Naive B cell (primary cell): ENCODE measurements at places on chromosomes 1 and 21.

GRCh38 chr1:116262207-116262994, 110.6 kb upstream of the ATP1A1 start:
- no peak for DNase-seq

- no peak for DNase-seq
Observed at GRCh38 chr1:11550664-11551283, 71.8 kb downstream of the DISP3 start.

DNA sequence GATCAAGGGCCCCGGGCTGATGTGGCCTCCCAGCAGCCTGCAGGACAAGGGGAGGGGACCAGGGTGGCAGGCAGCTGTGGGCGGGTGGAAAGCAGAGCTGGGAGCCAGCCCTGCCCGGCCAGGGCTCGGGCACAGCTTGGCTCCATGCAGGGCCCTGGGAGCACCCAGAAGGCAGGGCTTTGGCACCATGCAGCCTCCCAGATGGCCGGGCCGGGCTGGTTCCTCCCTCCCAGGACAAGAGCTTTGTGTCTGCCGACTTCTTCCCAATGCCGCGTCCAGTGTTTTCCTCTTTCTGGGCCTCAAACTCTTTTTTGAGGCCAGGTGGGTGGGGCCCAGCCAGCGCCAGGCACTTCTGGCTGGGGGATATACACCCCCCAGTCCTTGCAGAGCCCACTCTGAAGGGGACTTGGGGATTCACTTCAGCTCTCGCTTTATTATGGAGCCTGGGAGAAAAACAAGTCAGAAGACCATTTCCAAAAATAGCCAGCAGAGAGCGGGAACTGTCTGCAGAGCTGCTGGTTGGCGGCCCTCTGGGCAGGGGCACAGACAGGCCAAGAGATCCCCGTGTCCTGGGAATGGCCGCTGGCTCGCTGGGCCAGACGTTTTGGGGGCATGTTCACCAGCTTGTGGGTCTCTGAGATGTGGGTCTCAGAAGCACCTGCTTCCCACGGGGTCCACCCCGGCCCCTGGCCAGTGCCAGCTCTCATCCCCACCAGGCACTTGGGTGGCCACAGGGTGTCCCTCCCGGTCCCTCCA, 103.8 kb upstream of the ARHGEF16 start:
- no peak for DNase-seq

DNA sequence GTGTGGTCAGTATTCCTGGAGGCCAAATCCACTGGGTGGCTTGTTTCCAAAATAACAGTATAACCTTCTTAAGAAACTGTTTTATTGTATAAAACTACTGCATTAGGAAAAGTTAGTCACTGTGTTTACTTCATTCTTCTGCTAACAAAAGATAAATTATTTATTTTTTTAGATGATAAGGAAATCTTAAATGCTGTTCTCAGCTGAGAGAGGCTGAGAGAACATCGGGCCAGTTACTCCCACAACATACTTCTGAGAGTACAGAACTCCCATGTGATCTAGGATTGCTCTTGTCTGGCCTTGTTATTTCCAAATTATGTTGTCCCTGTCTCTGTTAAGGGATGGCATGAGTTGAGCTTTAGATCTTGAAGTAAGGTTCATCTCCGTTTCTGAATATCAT, 96.7 kb upstream of the CXADR start:
- no peak for DNase-seq

DNA sequence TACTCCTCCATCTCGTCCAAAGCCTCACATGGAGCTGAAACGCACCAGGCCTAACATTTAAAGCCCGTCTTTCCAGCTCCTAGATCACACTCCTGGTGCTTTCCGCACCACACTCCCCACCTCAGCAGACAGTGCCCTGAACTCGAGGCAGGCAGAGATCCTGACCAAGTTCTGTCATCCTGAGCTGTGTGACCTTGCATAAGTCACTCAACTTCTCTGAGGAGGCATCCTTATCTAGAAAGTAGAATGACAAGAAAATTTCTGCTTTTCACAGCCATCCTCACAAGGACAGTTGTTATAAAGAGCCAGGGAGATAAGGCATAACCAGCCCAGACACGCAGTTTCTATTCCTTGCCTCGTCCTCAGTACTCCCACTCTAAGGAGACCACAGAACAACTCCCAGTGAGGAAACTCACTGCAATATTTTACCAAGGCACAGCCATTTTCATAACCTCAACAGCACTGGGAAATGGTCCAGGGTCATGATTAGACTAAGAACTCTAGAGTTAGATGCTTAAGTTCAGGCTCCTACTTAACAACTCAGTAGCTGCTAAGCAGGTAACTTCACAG, 3.1 kb downstream of the LRP8 start:
- no peak for DNase-seq

- DNase-seq, result no peak
Observed at GRCh38 chr1:149917571-149918144, at the start of gene SV2A. Gene SV2A, minus strand, starts transcription at chr1:149917844. Its CDS starts 4,004 bp downstream, at chr1:149913840.

DNA sequence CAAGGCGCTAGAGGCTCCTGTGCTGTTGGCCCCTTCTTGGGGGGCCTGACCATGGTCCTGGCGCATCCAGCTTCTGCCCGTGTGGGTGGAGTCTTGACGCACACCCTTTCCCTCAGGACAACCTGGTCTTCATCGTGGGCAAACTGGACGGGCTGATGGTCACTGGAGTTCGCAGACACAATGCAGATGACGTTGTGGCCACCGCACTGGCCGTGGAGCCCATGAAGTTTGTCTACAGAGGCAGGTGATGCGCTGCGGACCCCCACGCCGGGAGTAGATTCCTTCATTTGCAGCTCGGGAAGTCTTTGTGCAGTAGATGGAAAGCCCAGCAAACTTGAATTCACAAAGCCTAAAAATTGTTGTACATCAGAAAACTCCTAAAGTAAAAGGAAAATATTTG, 58.1 kb downstream of the S100B start:
- no peak for DNase-seq

- no peak for DNase-seq
Observed at GRCh38 chr21:35508139-35508888, 459.2 kb upstream of the RUNX1 start.

GRCh38 chr1:114531094-114531493, 20.1 kb upstream of the TRIM33 start:
- no peak for DNase-seq

DNA sequence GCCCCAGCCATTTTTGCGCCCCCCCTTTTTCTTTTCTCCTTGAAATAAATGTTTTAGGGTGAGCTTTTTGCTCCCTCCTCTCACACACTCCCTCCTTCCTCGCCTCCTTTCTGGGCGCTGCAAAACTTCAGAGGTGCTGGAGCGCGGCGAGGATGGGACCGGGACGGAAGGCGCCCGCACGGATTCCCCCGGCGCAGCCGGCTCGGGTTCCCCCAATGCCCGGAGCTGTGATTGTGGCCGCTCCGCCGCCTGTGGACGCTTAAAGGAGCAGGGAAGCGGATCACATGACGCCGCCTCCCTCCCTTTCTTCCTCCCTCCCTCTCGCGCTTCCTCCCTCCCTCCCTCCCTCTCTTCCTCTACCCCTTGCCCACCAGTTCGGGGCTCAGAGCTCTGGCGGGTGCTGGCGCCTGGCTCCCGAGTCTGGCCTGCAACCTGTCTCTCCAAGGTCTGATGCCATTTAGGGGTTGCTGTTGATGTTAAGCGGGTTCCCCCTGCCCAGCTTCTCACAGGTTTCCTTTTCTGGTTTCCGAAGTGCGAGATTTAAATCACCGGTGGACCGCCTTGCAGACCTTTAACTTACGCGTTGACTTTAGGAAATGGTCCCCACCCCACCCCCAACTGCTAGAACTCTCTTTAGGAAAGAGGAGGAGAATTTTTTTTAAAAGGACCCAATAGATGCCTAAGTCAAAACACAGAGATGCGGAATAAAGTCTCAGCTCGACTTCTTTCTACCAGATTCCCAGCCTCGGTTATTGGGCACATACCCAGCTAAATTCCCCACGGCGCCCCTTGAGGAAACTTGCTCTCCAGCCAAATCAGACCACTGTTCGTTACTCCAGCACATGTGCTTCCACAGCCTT, at the start of gene WLS:
Gene WLS (minus strand): TSS at position 235 of the 860 bp plus-strand sequence. CDS start 224 bp downstream, at position 11.
- DNase-seq, result no peak

GRCh38 chr1:2606396-2606880, 19.9 kb downstream of the PRXL2B start:
- DNase-seq, result no peak

DNA sequence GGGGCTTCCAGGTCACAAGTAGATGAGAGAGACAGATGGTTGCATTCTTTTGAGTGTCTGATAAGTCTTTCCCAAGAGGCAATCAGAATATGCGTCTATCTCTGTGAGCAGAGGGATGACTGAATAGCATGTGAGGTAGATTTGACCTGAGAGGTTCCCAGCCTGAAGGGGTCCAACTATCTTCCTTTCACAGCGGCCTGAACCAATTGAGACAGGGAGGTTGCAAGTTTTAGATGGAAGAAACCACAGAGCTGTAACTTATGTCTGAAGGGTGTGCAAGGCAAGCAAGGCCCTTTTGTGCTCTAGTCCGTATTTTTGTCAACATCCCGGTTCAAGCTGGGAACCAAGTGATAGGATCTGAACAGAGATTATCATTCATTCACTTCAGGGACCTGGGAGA, 9.9 kb upstream of the RNF187 start:
- DNase-seq, result no peak

GRCh38 chr1:6352138-6352563, 41.4 kb downstream of the ACOT7 start:
- DNase-seq, result no peak

DNA sequence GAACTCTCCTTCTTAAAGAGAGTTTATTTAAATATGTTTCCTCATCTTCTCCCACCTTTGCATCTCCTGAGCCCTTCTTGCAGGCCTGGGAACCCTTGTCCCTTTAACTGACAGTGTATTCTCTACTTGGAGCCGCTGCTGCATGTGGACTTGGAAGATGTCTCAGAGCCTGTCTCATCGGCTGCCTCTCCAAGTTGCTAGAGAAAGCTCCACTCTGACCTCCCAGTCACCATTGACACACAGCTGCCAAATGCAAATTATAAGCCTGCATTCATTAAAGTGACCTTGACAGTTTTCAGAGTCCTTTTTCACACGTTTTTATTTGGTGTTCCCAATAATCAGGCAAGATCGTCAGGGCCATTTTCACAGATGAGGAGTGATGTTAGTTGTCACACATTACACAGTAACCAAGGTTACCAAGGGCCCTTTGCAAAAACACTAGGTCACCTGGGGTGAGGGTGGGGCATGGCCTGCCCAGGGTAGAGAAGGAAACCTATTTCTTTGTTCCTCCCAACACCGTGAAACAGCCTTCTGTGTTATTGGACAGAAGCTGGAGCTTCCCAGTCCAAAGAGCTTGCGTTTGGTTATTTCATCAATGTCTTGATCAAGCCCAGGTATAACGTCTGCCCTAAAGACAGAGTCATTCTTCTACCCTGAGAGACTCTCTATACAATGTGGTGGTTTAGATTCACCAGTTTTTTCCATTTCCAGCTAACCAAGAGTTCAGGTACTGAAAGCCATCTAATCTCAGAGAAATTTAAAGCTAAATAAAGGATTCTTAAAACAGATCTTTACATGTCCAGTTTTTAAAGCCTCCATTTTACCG, 164.1 kb downstream of the GALNT2 start:
- DNase-seq, result no peak

DNA sequence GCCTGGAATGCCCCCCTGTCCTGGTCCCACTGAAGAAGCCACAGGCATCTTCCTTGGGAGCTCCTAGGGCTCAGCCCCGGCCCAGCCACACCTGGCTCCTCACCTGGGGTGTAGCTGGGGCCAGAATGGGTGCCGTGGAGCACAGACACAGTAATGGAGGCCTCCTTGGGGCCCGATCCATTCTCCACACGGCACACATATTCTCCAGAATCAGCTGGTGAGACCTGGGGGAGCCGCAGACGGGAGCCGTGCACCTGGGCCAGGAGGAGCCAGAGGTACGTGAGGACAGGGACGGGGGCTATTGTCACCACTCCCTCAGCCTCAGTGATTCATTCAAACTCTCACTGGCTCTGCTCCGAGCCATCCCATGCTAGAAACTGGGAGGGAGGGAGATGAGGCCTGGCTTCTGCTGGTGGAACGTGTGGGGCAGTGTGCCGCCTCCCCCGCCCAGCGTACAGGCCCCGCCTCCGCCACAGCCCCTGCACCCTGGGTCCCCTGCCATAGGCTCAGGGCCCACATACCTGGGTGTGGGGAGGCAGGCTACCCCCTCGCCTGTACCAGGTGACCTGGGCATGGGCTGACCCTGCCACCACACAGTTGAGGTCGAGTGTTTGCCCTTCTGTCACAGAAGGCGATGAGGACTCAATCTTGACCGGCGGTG, 42.2 kb downstream of the LDLRAD2 start:
- no peak for DNase-seq

DNA sequence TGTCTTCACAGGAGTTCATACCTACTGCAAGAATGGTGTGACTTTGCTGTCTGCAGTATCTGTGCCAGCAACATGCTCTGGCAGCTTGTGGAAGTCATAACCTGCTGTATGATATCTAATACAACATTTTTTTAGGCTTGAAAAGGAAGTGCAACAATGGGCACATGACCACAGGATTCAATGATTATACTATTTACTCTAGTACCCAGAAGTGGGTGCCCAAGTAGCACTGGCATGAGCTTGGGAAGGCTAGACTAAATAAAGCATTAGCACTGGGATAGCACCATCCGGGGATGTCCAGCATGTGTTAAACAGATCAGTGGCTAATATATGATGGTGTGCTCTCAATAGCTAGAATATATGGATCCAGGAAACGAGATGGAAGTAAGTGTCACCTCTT, 98.6 kb upstream of the PDE4B start:
- DNase-seq, result no peak

DNA sequence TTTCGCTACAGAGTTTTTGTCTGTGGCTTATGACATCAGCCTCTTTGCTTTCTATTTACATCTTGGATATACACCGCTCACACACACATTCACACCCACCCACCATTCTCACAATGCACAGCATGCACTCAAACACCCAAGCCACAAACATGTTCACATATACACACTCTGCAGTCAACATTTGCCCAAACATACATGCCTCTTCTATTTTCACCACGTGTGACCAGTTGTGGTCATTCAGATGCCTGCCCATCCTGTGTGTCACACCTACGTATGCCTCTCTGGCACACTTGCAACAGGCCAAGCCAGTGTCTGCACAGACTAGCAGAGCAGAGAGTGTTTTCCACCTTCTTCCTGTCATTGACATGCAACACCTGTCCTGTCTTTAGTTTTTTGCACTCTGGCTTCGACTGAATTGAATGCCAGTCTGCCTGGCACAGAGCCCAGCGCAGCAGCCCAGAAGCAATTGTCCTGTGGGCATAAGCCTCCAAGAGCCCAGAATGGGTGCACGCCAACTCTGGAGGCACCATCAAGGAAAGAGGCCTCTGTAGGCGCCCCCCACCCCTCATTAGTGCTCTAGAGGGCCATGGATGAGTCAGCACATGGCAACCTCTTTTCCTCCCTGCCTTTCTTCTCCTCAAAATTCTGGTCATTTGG, 37.7 kb upstream of the LRRN2 start:
- DNase-seq, result no peak

GRCh38 chr1:162562470-162562828, 927 bp downstream of the UAP1 start:
- no peak for DNase-seq

- no peak for DNase-seq
Observed at GRCh38 chr1:56572334-56573050, 6.9 kb downstream of the PLPP3 start.
